Fibroblast of skin of left quadriceps (primary cell): ENCODE measurements at places on chromosomes 6 and 20.
A peak's percentile ranks its signal among the peaks of the same experiment; 100 is the strongest.

- DNase-seq, result peak; percentile 90
Observed at GRCh38 chr6:21769405-21769861, 175.9 kb downstream of the SOX4 start.

- no peak for DNase-seq
Observed at GRCh38 chr6:147579667-147580066, 71.2 kb downstream of the SAMD5 start.

GRCh38 chr6:111843347-111844147, 29.7 kb downstream of the FYN start:
- DNase-seq, result no peak

GRCh38 chr6:35677456-35677855, 11.3 kb downstream of the FKBP5 start:
- no peak for DNase-seq

DNA sequence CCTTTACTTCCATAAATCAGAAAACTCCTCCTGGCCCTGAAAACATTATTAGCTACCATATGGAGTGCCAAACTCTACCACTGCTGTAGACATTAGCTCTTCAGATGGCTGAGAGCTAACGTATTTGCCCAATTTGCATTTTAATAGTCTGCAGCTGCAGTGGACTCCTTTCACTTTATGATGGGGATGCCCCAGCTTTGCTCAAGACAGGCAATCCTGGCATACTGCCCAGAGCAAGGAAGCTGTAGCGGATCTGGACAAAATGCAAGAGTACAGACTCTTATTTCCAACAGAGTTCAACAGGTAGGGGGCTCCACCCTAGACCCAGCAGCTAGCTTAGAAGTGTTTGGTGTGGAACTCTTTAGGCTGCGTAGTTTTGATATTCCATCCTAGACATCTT, 246.7 kb downstream of the FOXC1 start:
- DNase-seq, result peak; percentile 60

DNA sequence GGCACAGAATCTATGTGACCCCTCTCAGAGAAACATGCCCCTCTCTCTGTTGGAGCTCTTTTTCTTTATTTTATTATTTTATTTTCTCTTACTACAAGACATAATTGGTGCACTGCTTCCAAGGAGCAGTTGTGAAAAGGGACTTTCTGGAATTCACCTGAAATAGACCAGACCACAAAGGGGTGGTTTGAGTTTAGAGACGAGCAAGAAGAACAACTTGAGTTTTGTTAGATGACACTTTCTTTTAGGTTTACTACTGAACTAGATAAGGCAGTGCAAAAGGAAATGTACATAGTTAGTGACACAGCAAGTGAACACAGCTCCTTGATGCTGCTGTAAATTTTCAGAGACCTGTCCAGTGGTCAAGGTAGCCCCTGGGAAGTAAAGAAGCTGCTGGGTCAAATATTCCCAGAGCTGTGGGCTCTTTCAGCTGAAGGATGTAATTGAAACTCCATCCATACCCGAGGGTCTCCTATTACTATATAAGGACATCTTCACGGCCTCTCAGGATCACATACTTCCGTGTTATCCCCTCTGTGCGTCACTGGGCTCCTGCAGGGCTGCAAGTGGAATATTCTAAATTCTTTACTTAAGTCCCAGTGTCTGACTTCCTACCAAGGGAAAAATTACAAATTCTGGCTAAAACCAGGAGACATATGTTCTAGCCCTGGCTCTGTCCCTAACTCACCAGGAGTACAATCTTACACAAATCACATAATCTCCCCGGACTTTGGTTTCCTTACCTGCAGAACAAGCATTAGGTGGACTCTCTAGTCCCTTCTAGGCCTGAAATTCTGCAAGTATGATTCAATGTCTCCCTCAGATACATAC, 69.1 kb upstream of the ADTRP start:
- peak; percentile 38 for DNase-seq

- DNase-seq, result no peak
Observed at GRCh38 chr6:136816656-136817055, 5.7 kb upstream of the PEX7 start.

- no peak for DNase-seq
Observed at GRCh38 chr6:46510651-46511050, 19.4 kb upstream of the RCAN2 start.

GRCh38 chr6:29112135-29112534, 4.3 kb downstream of the OR2J3 start:
- DNase-seq, result no peak

GRCh38 chr20:64052326-64052722, 2.9 kb upstream of the SOX18 start:
- DNase-seq, result no peak

GRCh38 chr20:36754656-36755222, 8.8 kb upstream of the NDRG3 start:
- DNase-seq, result peak; percentile 34

- DNase-seq, result no peak
Observed at GRCh38 chr6:135586388-135586787, 88.8 kb upstream of the AHI1 start.

- DNase-seq, result no peak
Observed at GRCh38 chr6:31349301-31349700, 7.7 kb downstream of the HLA-B start.

DNA sequence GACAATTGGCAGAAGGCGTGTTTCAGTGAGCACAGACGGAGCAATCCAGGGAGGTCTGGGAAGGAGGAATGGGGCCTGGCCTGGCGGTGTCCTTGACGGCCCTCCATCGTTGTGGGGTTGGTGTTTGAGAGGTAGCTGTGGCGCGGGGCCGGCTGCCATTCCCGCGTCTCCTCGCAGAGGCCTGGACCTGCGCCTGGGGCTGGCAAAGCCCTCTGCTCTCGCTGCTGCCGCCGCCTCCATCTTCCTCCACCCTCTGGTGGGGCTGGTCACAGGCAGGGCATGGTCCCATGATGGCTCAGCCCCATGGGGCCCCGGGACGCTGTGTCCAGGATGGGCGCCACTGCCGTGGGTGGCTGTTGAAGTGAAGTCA, 7.6 kb downstream of the OSBPL2 start:
- DNase-seq, result no peak

GRCh38 chr6:56851541-56852259, 103.2 kb upstream of the BEND6 start:
- DNase-seq, result peak; percentile 69

DNA sequence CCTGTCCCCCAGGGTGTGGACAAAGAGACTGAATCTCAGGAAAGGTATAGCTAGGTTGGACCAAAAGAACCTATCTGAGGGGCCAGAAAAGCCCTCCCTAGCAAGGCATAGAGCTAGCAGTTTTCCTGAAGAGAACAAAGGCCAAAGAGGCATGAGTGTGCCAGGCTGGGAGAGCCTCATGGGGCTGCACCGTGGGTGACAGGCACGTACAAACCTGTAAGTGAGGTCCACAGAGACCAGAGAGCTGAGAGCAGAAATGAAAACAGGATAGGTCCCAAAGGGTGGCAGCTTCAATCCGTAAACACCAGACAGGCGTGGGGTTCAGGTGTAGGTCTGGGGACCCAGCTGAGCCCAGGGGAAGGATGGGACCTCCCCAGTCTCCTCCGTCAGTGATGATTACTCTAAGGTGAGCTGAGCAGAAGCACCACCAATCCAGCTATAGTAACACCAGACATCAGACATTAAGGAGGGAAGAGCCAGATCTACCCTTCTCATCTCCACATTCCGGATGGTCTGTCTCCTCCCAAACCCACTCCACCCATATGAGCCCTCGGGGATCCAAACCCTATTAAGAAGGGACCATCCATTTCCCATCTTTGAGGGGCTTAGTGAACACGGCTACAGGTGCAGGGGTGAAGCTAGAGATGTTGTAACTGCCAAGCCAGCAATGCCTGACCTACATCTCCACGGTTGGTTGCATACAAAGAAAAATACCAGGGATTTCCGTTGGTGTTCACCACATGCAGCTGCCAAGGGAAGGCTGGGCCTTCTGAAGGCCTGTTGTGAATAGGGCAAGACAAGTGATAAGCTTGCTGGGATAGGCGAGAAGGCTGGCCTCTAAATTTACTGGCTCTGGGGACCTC, 38.3 kb downstream of the BCL2L1 start:
- no peak for DNase-seq

DNA sequence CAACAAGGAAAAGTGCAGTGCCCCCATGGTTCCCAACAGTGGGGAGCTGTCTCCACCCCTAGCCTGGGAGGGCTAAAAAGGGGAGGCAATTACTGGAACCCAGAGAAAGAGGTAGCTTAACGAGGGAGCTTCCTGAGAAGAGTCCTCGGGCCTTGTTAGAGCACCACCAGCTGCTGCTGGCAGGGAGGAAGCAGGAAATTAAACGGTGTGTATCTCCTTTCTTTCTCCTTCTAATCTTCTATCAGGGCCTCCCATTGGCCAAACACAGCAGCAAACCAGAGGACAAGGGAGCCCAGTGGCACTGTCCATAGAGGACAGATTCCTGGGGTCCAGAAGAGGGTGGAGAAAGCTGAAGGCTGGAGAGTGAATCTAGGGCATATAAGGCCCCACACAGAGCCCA, 7.6 kb upstream of the BTN2A2 start:
- no peak for DNase-seq
